Brain (organoid and tissue), 16 donors: ENCODE measurements at places on chromosomes 7 and 10. TPM values are rescaled to one million over a fixed set of nuclear protein-coding genes. Genes with fewer than 3 reads are reported as not detected.
A peak's percentile ranks its signal among the peaks of the same experiment; 100 is the strongest.

- peak; percentile 14 for DNase-seq
Observed at GRCh38 chr7:65910237-65910636, 37.4 kb downstream of the VKORC1L1 start.

Gene SPDYE8
- polyA plus RNA-seq = not detected

Gene LIPF
- not detected for polyA plus RNA-seq

Gene LMOD2
- polyA plus RNA-seq = not detected

Gene CCM2
- 75.0 TPM for polyA plus RNA-seq

GRCh38 chr10:79031723-79032122 lies 37.0 kb upstream of the ZMIZ1 start:
- no peak for DNase-seq

Gene CEP55
- polyA plus RNA-seq = 15.2 TPM

DNA sequence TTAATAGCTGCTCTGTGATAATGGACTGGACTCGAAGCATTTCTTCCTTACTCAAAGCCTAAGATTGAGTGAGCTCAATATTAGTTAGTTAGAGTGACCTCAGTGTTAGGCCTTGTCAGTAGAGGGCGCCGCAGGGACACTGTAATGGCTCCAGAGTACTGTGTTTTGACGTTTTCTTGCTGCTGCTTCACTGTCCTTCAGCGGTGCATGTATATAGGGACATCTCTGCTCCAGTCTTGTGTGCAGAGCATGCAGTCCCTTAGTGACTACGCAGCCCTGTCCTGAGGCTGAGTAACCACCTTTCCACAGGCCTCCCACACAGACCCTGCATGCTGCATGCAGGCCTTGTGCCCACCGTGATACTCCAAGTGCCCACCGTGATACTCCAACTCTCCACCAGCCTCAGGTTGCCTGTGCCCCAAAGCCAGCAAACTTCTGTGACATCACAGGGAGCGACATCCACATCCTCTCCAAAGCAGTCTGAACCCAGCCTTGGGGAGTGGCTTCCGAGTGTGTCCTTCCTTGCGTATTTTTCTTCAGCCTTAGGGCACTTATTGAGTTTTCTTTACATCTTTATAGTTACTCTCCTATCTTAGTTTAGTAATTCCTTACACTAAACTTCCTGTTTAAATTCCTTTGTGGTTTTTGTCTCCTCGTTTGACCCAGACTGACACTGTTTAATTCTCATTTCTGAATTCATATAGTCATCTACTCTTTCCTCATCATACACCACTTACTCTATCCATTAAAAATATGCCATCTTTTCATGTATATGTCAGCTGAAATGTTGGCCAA lies 118.2 kb downstream of the JAZF1 start:
- peak; percentile 76 for DNase-seq

DNA sequence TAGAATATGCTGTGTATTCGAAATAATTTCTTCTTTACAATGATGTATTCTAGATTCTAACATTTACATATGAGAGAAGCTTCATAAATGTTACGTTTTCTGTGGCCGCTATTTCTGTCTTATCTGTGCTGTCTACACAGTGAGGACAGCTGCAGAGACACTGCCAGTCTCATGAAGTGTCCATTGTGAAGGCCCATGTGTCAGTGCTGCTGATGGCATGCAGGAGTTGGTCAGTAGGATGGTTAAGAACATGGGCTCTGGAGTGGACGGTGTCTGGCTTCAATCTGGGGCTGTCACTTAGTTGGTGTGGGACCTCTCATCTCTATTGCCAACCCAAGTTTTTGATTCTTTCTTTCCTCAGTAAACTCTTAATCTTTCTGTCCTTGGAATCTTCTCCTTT lies 137.3 kb downstream of the SDK1 start:
- DNase-seq = no peak

Gene POLR2J2
- 0.66 TPM for polyA plus RNA-seq

DNA sequence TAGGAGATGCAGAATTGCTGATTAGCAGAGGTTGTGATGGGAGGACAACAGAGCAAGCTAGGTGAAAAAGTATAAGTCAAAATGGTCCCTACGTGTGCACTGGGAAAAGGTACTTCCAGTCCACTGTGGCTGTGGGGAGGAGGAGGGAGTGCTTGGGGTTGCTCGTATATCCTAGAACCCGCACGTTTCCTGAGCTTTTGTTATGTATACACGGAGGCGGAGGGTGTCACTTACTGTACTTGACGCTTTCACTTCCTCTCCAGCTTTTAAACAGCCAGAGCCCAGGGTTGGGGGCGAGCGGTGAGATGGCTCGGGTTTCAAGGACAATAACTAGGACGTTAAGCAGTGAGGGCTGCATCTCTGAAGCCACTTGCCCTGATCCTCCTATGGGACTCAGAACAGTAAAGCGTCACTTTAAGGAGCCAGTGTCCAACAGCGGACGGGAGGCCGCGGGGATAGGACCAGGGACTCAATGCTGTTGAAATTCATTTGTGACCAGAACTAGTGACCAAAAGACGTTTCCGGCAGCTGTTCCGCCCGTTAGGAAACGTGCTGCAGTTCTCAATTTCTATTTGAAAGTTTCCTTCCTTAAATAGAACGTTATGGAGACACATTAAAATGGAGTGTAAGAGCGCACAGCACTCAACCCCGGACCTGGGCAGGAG lies 985 bp upstream of the ETV1 start:
- DNase-seq = peak; percentile 67

DNA sequence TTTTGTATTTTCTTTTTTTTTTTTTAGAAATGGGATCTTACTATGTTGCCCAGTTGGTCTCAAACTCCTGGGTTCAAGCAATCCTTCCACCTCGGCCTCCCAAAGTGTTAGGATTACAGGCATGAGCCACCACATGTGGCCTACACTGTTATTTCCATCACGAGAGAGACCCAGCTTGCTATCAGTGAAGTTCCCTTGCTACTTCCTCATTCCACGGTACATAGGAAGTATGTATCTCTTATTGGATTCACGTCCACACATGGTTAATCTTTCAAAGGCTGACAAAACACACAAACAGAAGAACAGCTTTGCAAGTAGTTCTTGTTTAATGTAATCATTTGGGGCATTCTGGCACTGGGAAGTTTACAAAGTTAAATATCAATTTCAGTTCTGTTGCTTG lies 50.9 kb downstream of the DCLRE1A start:
- no peak for DNase-seq

- no peak for DNase-seq
Observed at GRCh38 chr10:129621693-129622092, 154.7 kb downstream of the MGMT start.

- no peak for DNase-seq
Observed at GRCh38 chr7:155741082-155741481, 71.2 kb downstream of the SHH start.

Gene DGKI
- polyA plus RNA-seq = 2.5 TPM

Gene GIMAP8
- 1.9 TPM for polyA plus RNA-seq
